Left ventricle myocardium superior (tissue), 1 donor: ENCODE measurements at places on chromosomes 16 and 17. TPM values are rescaled to one million over a fixed set of nuclear protein-coding genes. Genes with fewer than 3 reads are reported as not detected.
A peak's percentile ranks its signal among the peaks of the same experiment; 100 is the strongest.

- DNase-seq, result no peak
Measured at GRCh38 chr17:5769593-5770354, 185.5 kb upstream of the NLRP1 start.

GRCh38 chr16:64469906-64470702 lies 651.8 kb downstream of the CDH11 start:
- DNase-seq, result peak; percentile 54

Gene RFFL
- 8.5 TPM for total RNA-seq

DNA sequence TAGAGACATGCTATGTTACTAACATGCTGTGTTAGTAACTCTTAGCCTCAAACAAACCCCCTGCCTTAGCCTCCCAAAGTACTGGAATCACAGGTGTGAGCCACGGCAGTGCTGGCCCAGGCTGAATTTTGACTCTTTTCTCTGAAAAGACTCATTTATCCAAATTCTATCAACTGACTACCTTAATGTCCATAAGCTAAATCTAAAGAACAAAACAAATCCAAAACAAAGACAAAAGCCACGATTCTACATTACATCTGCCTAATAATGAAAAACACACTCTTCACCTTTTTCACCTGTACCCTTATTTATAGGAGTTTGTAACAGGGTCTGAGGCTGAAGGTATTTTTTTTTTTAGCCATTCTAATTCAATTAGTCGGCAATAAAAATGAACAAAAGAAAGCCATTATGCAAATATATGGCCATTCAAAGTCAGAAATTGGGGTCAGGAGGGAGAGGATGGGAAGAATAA lies 432.5 kb downstream of the RBFOX1 start:
- no peak for DNase-seq

GRCh38 chr16:57798267-57798810 lies 4.0 kb downstream of the KIFC3 start:
- no peak for DNase-seq

DNA sequence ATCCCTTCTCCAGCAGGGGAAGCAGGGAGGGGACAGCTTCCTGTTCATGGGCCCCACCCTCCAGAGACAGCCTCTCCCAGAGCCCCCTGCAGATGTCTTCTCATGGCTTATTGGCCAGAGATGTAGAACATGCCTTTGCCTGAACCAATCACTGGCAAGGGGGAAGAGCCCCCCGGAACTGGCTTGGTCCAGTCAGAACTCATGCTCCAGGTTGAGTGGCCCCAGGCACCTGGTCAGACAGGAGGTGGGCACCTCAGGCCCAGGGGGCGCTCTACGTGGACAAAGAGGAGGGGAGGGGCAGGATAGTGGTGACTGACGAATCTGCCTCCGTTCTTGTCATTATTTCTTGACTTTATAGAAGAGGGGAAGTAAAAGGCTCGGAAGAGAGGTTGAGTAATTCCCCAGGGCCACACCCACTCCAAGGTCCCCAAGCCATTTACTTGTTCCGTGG lies 23.6 kb downstream of the RAB11FIP4 start:
- DNase-seq, result no peak

DNA sequence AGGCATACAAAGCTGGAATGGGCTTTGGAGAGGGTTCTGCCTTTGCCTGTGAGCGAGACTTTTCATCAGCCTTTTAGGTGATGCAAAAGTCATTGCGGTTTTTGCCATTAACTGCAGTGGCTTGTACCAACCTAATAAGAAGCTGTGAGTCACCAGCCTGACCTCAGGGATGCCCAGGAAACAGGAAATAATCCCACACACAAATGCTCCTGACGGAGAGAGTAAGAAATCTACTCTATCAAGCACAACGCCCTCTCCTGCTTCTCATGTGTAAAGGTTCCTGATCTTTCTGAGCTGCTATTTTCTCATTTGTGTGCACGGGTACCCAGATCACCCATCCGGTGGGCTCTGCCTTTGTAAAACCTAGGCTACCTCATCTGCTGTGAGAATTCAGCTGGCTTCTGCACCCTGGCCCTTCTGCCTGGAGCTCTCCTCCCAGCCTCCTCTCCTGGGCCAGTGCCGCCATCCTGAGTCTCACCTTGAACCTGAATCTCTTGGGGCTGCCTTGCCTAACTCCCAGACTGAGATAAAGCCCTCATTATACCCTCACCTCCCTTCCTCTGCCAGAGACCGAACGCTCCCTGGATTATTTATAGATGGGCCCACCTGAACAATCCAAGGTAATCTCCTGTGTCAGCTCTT lies 299.7 kb downstream of the C16orf95 start:
- no peak for DNase-seq

DNA sequence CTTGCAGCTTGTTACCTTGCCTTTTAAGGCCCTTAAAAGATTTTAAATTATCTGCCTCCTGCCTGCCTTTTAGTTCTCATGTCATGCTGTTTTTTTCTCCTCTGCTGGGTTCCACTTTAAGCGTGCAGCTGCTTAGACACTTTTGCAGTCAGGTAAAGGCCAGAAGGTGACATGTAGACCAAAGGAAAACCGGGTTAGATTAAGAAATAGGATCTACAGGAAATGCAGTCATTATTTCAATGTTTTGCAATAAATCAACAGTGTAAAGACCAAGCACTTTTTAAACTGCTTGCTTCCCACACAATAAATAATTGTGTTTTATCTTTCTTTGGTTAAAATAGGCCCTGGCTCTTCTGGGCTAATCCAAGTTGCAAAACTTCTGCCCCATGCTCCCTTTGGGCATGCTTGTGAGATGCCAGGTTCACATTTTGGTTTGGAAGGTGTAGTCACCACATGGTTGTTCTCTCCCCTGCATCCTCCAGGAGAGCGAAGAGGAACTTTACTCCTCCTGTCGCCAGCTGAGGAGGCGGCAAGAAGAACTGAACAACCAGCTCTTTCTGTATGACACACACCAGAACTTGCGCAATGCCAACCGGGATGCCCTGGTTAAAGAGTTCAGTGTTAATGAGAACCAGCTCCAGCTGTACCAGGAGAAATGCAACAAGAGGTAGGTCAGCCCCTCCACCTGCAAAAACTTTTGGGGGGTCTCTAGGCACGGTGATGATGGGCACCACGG lies 54.9 kb downstream of the SDR42E1 start:
- DNase-seq, result no peak

Gene GDPD1
- total RNA-seq, result 3.3 TPM

Gene C17orf50
- total RNA-seq, result not detected

- DNase-seq, result no peak
Measured at GRCh38 chr16:90041896-90042473, 22.7 kb upstream of the DBNDD1 start.

- no peak for DNase-seq
Measured at GRCh38 chr17:41333098-41333497, 17.5 kb downstream of the KRT33A start.

DNA sequence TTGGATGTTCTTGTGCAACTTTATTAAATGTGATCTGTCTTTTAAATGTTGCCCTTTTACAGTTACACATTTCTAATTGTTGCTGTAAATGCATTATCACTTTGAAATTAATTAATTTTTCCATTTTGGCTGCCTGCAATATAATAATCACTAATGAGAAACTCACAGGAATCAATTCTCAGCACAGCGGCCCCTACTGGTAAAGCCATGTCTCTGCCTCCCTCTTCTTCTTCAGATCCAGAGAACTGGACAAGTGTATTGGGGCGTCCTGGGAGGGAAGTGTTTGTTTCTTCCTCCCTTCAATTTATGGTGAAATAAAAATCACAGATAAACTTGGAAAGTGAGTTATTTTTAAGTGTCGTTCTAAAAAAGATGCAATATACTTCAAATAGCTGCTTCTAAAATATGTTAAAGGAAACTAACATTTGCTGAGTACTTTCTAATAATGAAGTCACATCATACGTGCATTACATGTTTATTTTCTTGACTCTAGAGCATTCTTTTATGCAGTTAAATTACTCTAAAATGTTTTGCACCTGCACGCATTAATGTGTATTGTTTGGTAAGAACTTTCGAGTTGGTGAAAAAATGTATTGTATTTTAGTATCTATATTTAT lies 338.0 kb downstream of the WWOX start:
- no peak for DNase-seq

DNA sequence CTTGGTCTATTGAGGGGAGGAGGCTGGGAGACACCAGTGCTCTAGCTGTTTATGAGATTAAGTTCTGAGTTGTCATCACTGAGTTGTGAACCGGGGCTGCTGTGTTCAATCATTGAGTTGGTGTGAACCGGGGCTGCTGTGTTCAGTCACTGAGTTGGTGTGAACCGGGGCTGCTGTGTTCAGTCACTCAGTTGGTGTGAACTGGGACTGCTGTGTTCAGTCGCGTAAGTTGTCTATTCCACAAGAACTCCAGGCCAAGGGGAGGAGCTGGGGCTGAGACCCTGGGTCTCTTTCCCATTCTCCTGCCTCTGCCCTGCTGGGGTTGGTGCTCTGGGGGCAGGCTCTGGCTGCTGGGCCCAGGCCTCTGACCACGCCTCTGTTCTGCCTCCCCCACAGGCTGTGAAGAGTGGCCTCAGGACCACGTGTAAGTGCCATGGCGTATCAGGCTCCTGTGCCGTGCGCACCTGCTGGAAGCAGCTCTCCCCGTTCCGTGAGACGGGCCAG lies 24.5 kb downstream of the WNT9B start:
- no peak for DNase-seq

- DNase-seq, result no peak
Measured at GRCh38 chr17:61482467-61482866, 30.2 kb downstream of the TBX4 start.

Gene GJC1
- 18.6 TPM for total RNA-seq

Gene NR1D1
- total RNA-seq, result 21.5 TPM

Gene MCRIP1
- total RNA-seq, result 103 TPM

GRCh38 chr16:56063111-56063510 lies 128.2 kb upstream of the GNAO1 start:
- no peak for DNase-seq

DNA sequence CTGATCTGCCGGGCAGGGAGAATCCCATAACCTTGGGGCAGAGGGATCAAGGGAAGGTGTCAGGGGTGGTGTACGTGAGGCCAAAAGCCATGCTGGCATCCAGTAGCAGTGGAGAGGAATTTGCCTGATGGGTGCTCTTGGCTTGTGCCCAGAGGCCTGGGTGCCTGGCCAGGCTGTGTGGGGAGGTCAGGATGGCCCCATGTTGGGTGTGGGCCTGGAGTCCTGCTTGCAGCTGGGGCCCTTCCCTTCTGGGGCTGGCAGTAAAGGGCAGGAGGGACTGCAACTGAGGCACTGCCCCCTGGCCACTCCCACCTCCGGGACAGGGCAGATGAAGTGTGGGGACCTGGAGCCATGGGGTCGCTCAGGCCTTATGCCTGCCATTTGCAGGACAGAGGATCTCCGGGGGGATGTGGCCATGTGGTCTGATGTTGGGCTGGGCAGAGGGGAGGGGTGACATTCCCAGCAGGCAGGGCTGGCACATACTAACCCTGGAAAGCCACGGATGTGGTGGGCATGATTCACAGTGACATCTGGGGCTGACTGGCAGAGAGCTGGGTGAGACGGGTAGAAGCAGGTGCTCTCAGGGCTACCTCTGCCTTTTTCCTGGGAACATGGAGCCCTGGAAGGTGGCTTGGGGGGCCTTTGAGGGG lies 3.5 kb downstream of the FMNL1 start:
- peak; percentile 57 for DNase-seq

Gene GJD3
- 1.2 TPM for total RNA-seq

- no peak for DNase-seq
Measured at GRCh38 chr16:20874088-20874581, 26.0 kb downstream of the DCUN1D3 start.

- no peak for DNase-seq
Measured at GRCh38 chr17:69466451-69466850, 52.0 kb downstream of the MAP2K6 start.

- DNase-seq, result no peak
Measured at GRCh38 chr16:87822108-87822970, 47.0 kb downstream of the SLC7A5 start.

DNA sequence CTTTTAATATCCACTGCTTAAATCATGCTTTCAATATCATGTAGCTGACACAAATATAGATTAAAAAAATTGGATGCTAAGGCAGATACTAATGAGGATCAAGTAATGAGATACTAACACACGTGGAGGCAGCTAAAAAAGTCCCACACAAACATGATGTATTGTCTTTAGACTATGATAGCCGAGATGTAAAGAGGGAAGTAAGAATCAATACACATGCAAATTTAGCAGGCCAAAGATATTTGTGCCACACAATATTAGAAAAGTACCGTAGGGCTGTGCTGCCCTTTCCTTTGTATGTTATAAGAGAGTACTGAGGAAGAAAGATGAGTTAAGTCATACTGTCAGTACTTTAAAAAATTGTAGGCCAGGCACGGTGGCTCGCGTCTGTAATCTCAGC lies 51.4 kb upstream of the STAC2 start:
- no peak for DNase-seq

DNA sequence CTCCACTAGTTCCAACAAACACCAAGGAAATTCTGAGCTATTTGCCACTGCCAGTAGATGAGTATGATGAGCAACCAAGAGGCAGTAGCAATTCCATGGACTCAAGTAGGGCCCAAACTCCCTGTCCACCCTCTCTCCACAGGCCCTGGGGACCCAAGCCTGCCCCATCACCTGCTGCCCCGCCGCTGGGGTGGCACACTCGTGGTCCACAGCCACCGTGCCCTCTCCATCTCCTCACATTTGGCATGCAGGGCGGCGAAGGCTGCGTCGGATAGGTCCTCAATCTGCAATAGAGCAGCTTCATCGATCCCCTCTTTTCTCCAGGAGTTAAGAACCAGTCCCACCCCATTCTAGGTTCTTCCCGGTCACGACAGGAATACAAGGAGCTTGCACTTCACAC lies 33.9 kb downstream of the STH start:
- no peak for DNase-seq

DNA sequence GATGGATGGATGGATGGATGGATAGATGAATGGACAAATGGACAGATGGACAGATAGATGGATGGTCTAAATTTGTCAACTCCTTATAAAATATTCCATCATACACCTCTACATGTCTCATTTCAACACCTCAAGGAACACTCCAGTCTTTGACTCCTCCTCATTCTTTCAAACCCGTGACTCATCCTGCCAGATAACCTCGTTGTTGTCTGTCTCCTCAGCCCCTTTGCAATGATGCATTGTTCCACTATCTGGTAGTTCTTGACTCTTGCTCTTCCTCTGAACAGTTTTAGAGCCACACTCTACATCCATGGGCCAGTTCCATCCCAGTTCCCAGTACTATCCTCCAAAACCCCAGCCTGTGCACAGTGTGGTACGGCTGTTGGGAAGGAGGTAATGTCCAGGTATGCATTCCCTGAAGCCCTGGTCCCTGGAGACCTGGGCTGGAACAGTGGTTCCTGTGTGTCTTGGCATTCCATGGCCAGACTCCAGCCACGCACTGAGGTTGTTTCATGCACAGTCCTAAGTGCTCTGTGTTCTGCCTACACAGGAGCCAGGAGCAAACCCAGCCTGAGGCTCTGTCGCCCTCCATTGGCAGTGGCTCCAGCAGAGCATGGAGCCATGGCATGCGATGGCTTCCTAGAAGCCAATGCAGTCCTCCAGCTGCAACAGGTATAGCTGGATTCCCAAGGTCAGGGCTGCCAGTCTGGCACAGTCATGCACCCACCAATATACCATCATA lies 105.7 kb downstream of the C17orf67 start:
- DNase-seq, result no peak

Gene SYT17
- total RNA-seq, result 0.64 TPM

DNA sequence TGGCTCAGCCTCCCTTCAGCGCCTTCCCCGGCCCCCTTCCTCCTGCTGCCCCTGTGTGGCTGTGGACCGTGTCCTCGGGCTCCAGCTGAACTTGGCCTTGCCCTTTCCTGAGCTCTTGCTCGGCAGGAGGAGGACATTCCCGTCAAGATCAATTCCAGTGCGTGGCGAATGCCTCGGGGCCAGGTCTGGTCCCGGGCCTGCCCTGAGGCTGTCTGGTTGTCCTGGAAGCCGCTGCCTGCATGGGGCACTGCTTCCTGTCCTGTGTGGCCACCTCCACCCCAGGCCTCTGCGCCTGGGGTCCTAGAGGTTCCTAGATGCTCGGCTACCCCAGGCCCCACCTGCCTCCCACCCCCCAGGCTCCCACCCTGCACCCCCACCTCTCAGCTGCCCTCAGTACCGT lies 12.8 kb downstream of the BAHCC1 start:
- no peak for DNase-seq
